Heart right ventricle (tissue), 16 donors: ENCODE measurements at places on chromosomes 1 and 21. TPM values are rescaled to one million over a fixed set of nuclear protein-coding genes. Genes with fewer than 3 reads are reported as not detected.
A peak's percentile ranks its signal among the peaks of the same experiment; 100 is the strongest.

UBE2J2 gene
- 31.0 TPM for total RNA-seq

- no peak overlapping the region for H3K27ac ChIP-seq
- H3K36me3 ChIP-seq = no peaks in the 10 kb centered on the region
- H3K4me3 ChIP-seq = no peak overlapping the region
- no peaks in the 10 kb centered on the region for H3K4me1 ChIP-seq
- peaks cover 41% of the 10 kb centered on the region for H3K27me3 ChIP-seq
- no peak for DNase-seq
Measured at GRCh38 chr1:227556288-227556687, 7.1 kb upstream of the ZNF678 start.

GRCh38 chr1:175892686-175893085, 149.3 kb upstream of the TNR start:
- H3K4me3 ChIP-seq = no peak overlapping the region
- no peak overlapping the region for H3K27ac ChIP-seq

FHAD1 gene
- not detected for total RNA-seq

GRCh38 chr1:31397360-31398095, 15.5 kb upstream of the SERINC2 start:
- H3K4me1 ChIP-seq = peaks cover 12% of the 10 kb centered on the region
- DNase-seq = no peak
- no peak overlapping the region for H3K27ac ChIP-seq
- H3K36me3 ChIP-seq = no peaks in the 10 kb centered on the region
- no peaks in the 10 kb centered on the region for H3K27me3 ChIP-seq

DNA sequence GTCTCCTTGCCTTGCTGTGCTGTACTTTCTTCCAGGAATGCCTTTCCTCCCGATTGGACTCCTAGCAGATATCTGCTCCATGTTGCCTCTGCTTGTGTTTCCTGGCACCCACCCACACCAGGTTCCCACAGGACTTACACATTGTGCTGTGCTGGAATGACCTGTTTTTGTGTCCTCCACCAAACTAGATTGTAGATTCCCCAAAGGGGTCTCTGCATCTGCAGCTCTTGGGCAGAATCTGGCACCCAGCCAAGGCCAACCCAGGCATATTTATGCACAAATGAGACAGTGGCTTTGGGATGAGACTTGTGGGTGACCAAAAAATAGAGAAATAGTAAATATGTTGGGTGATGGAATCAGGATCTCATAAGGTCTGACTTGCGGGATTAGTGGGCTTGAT, 278.2 kb downstream of the RRAGC start:
- H3K36me3 ChIP-seq = no peaks in the 10 kb centered on the region
- no peak overlapping the region for H3K27ac ChIP-seq
- H3K27me3 ChIP-seq = peaks cover 6% of the 10 kb centered on the region
- no peak for DNase-seq
- H3K4me3 ChIP-seq = no peak overlapping the region

PCSK9 gene
- total RNA-seq = not detected

DNA sequence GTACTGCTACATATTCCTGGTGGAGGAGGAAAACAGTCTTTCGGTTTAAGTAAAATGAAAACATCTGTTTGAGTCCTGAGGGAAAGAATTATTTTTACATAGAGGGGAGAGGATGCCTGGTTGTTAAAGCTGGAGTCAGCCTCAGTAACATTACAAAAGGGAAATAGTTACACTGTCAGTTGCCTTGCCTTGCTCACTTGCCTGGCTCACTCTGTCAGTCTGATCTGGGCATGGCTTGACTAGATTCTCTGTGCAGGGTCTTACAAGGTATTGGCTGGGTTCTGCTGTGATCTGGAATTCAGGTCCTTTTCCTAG, 8.4 kb upstream of the UBE2U start:
- H3K36me3 ChIP-seq = no peaks in the 10 kb centered on the region
- no peak overlapping the region for H3K4me3 ChIP-seq
- no peak overlapping the region for H3K27ac ChIP-seq
- H3K4me1 ChIP-seq = peaks cover 2% of the 10 kb centered on the region
- no peak for DNase-seq
- no peaks in the 10 kb centered on the region for H3K27me3 ChIP-seq

DNA sequence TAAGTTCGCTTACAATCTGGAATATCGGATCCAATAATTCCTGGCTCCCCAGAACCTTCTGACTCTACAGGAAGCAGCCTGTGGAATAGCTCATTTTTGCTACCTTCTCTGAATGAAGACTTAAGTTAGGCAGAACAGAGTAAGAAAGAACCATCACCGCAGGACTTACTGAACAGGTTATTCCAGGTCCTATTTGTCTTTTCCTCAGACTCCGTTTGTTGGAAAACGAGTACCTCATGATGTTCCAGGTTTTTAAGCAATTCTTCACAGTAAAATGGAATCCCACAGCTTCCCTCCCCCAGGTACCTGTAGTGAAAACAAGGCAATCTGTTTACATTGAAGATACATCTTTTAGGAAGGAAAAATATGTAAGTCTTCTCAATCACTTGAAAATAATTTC, 59.8 kb downstream of the ADCY10 start:
- no peaks in the 10 kb centered on the region for H3K36me3 ChIP-seq
- H3K4me1 ChIP-seq = peaks cover 5% of the 10 kb centered on the region
- no peak overlapping the region for H3K27ac ChIP-seq

GRCh38 chr1:113898241-113898814, 6.3 kb downstream of the AP4B1 start:
- H3K27me3 ChIP-seq = no peaks in the 10 kb centered on the region
- no peak for DNase-seq
- H3K4me1 ChIP-seq = peaks cover 22% of the 10 kb centered on the region
- no peak overlapping the region for H3K4me3 ChIP-seq
- no peak overlapping the region for H3K27ac ChIP-seq

DNA sequence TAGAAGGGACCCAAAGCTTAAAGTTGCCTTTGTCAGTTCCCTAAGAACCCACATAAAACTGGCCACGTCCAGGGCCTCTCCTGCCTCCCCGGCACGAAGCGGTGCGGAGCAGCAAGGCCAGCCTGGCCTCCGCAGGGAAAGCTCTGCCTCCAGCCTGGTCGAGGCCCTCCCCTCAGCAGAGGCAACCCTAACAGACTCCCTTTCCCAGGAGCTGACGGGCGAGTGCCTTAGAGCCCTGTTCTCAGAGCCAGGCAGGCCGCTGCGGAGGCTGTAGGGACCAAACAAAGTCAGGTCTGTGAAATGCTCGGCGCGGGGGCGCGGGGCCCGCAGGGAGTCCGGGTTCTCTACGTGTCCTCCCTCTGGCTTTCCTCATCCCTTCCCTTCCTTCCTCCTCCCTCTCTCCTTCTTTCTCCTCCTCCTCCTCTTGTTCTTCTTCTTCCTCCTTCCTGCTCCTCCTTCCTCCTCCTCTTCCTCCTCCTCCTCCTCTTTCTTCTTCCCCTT, 40.7 kb downstream of the RIPK4 start:
- H3K27ac ChIP-seq = no peak overlapping the region
- no peaks in the 10 kb centered on the region for H3K36me3 ChIP-seq
- peaks cover 73% of the 10 kb centered on the region for H3K27me3 ChIP-seq
- no peak for DNase-seq
- H3K4me3 ChIP-seq = no peak overlapping the region
- peaks cover 14% of the 10 kb centered on the region for H3K4me1 ChIP-seq

- no peaks in the 10 kb centered on the region for H3K27me3 ChIP-seq
- no peak overlapping the region for H3K4me3 ChIP-seq
- DNase-seq = no peak
- no peaks in the 10 kb centered on the region for H3K36me3 ChIP-seq
Measured at GRCh38 chr1:118204105-118204504, 19.1 kb upstream of the SPAG17 start.

GRCh38 chr1:102071451-102071850, 74.7 kb upstream of the OLFM3 start:
- DNase-seq = no peak
- H3K27me3 ChIP-seq = no peaks in the 10 kb centered on the region
- H3K27ac ChIP-seq = no peak overlapping the region
- H3K4me1 ChIP-seq = no peaks in the 10 kb centered on the region
- H3K4me3 ChIP-seq = no peak overlapping the region

GRCh38 chr21:21682172-21682571, 684.0 kb downstream of the NCAM2 start:
- no peak overlapping the region for H3K4me3 ChIP-seq
- no peak overlapping the region for H3K27ac ChIP-seq
- H3K4me1 ChIP-seq = no peaks in the 10 kb centered on the region

- peaks cover 35% of the 10 kb centered on the region for H3K4me1 ChIP-seq
- H3K4me3 ChIP-seq = no peak overlapping the region
- no peak overlapping the region for H3K27ac ChIP-seq
- DNase-seq = no peak
Measured at GRCh38 chr1:25666460-25666859, 49.9 kb downstream of the MAN1C1 start.

SPTA1 gene
- total RNA-seq = not detected

GRCh38 chr1:165942927-165943597, 115.6 kb downstream of the UCK2 start:
- no peak for DNase-seq
- H3K4me3 ChIP-seq = no peak overlapping the region
- peaks cover 5% of the 10 kb centered on the region for H3K27me3 ChIP-seq
- no peaks in the 10 kb centered on the region for H3K36me3 ChIP-seq

DNA sequence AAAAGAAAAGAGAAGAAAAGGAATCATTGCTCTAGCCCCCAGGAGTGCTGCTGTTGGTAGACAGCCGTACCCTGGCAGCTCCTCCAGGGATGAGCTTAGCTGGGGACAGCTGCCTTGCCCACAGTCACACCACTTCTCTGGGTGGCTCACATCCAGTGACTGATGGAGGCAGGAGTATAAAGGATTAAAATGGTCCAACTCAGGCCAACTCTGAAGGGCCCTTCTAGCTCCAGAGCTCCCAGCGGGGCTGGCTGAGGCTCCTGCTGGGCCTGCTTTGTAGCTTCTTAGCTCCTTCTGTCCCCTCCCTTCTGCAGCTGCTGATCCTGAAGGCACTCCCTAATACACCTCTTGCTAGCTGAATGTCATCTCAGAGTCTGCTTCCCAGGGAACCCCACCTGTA, 4.4 kb downstream of the CITED4 start:
- no peak overlapping the region for H3K4me3 ChIP-seq
- peaks cover 13% of the 10 kb centered on the region for H3K4me1 ChIP-seq
- no peaks in the 10 kb centered on the region for H3K27me3 ChIP-seq
- no peaks in the 10 kb centered on the region for H3K36me3 ChIP-seq
- no peak for DNase-seq

DNA sequence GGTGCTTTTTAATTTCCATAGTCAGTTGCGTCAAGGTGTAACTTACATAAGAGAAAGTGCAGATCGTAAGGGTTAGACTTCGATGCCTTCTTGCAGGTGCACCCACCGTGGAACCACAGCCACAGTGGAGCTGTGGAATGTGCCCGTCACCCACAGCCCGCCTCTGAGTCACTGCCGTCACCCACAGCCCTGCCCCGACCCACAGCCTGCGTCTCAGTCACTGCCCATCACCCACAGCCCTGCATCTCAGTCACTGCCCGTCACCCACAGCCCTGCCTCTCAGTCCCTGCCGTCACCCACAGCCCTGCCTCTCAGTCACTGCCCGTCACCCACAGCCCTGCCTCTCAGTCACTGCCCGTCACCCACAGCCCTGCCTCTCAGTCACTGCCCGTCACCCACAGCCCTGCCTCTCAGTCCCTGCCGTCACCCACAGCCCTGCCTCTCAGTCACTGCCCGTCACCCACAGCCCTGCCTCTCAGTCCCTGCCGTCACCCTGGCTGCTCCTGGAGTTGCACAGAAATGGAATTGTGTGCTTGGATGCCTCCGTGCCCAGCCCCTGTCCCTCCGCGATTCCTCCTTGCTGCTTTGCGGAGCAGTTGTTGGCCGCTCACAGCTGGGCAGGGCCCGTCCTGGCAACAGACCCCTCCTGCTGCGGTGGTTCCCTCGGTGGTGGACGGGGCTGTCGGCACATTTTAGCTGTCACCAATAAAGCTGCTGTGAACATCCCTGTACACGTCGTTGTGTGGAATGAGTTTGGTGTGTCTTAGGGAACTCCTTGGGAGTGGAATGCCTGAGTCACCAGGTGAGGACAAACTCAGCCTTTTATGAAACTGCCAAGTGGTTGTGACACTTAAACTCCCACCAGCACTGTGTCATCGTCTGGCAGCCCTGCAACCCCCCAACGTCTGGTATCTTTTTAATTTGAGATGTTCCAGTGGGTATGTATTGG, 44.9 kb upstream of the COL6A2 start:
- no peak overlapping the region for H3K27ac ChIP-seq
- no peak for DNase-seq
- no peaks in the 10 kb centered on the region for H3K27me3 ChIP-seq
- no peaks in the 10 kb centered on the region for H3K36me3 ChIP-seq
- peaks cover 28% of the 10 kb centered on the region for H3K4me1 ChIP-seq
- H3K4me3 ChIP-seq = no peak overlapping the region

GRCh38 chr1:28102189-28102588, 13.8 kb upstream of the EYA3 start:
- DNase-seq = no peak
- no peaks in the 10 kb centered on the region for H3K36me3 ChIP-seq
- H3K27me3 ChIP-seq = no peaks in the 10 kb centered on the region

- DNase-seq = no peak
- H3K36me3 ChIP-seq = no peaks in the 10 kb centered on the region
- H3K27ac ChIP-seq = peak overlapping the region; percentile 82
Measured at GRCh38 chr1:218462587-218462986, 117.5 kb downstream of the TGFB2 start.

DNA sequence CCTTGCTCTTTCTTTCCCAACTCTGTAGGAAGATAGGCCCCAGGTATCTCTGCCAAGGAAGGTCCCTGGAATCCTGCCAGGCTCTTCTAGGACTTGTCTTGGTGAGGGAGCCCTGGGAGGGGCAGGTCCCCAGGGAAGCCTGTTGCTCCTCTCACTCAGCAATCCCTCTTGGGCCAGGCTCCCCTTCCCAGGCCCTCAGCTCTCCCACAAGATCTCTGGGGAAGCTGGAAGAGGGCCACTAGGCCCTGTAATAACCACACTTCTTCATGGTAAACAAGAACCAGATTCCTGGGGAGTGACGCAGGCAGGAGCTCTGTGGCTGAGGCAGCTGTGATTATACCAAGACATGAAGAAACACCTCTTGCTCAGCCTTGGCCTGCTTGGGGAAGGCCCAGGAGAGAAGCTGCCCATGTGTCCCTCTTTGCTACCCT, 9.9 kb upstream of the MAPKAPK2 start:
- H3K4me1 ChIP-seq = peaks cover 48% of the 10 kb centered on the region
- H3K27me3 ChIP-seq = no peaks in the 10 kb centered on the region
- DNase-seq = peak; percentile 38
- no peaks in the 10 kb centered on the region for H3K36me3 ChIP-seq

RGS5 gene
- 242 TPM for total RNA-seq

- H3K4me3 ChIP-seq = no peak overlapping the region
- H3K27me3 ChIP-seq = no peaks in the 10 kb centered on the region
- H3K27ac ChIP-seq = no peak overlapping the region
Measured at GRCh38 chr1:188394677-188395076, 1565.9 kb downstream of the PLA2G4A start.

DNA sequence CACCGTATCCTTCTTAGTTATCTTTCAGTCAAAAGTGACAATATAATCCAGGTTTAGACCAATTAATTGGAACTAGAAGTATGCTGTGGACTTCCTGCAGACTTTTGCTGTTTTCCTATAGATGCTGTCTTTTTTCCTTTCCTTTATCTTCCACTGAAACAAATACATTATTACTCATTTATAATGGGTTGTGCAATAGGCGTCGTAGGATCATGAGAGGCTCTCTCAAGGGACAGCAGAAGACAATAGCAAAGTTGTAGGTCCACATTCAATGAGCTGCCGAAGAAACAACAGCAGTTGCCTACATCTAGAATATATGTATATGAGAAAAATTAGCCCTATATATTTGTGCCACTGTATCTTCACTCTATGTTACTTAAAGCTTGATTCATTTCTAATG, 371.6 kb downstream of the AMY1C start:
- no peak overlapping the region for H3K4me3 ChIP-seq
- H3K4me1 ChIP-seq = no peaks in the 10 kb centered on the region
- no peaks in the 10 kb centered on the region for H3K36me3 ChIP-seq
- DNase-seq = no peak
- H3K27me3 ChIP-seq = no peaks in the 10 kb centered on the region

GRCh38 chr1:100441651-100442050, 89.3 kb downstream of the CDC14A start:
- peaks cover 2% of the 10 kb centered on the region for H3K36me3 ChIP-seq
- H3K4me3 ChIP-seq = no peak overlapping the region
- no peak overlapping the region for H3K27ac ChIP-seq
- no peaks in the 10 kb centered on the region for H3K27me3 ChIP-seq
- no peak for DNase-seq
